ENCODE measurements at places on chromosomes 7 and 10.

- DNase-seq: no peak
Measured at GRCh38 chr10:5364890-5365338, at the start of gene UCN3. UCN3 (plus strand) TSS chr10:5364966; CDS start chr10:5373721, 8,755 bp downstream.

DNA sequence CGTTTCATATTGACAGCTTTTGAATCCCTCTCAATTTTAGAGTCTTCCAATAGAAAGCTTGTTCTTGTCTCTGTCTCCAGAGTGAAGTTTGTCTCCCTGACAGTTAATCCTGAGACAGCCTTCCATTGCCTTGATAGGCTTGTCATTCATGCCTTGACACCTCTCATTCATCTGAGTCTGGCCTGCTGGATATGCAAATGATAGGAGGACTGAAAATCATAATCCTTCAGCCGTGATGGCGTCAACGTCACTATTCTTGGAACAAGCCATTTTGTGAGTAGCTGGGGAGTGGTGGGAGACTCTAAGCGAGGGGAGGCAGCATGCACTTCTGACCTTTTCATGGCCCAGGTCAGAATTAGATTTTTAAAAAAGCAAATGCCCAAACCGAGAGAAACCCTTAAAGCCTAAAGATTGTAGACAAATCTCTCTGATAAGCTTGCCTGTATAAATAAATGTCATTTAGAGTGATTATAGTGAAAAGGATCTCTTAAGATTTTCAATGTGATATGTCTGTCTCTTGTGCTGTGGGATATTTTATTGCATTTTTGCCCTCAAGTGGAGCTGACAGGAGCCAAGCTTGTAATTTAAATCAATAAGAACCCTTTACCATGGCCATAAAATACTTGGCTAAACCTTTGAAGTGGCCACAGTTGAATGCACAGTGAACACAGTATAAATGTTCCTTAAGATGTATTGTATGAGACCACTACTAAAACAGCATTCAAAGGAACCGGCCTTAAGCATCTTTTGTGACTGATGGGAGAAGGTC is 148.8 kb downstream of the SNX10 start:
- no peak for DNase-seq

DNA sequence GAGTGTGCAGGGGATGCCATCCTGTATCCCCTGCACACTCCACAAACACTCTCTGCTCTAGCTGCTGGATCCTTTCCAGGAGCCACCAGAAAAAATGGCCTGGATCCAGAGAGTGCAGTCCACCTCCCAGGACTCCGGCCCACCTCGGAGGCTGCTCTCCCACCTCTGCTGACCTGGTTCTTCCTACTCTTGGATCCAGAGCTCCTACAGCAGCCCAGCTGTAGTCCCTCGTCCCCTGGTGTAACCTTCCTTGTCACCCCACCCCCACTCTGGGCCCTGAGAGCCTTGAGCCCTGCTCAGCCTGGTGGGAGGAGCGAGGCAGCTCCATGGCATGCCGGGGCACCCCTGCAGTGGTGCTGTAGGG is 54.4 kb downstream of the GOLGA7B start:
- no peak for DNase-seq

GRCh38 chr10:50501924-50502452 is 121.8 kb downstream of the SGMS1 start:
- no peak for DNase-seq

DNA sequence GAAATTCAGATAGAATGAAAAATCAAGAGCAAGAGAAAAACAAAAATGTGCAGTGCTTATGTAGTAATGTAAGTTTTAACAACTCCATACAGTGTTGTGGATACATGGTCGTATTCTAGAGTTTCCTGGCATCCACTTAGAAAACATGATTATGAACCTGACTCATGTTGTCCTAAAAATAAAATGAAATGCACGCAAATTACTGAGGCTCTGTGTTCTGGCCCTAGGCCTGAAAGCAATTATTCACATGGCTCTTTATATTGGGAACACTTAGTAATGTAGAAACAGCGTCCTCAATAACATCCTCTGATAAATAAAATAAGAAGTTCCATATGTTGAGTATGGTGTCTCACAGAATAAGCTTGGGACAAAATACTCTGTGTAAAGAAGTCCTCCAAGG is 200.2 kb upstream of the SEMA3E start:
- DNase-seq: no peak
